ENCODE measurements at places on chromosomes 11 and 22. TPM values are rescaled to one million over a fixed set of nuclear protein-coding genes. Genes with fewer than 3 reads are reported as not detected.
A peak's percentile ranks its signal among the peaks of the same experiment; 100 is the strongest.

KRTAP5-7 gene
- total RNA-seq = not detected

- DNase-seq = no peak
Measured at GRCh38 chr11:100550912-100551632, 136.0 kb upstream of the ARHGAP42 start.

DNA sequence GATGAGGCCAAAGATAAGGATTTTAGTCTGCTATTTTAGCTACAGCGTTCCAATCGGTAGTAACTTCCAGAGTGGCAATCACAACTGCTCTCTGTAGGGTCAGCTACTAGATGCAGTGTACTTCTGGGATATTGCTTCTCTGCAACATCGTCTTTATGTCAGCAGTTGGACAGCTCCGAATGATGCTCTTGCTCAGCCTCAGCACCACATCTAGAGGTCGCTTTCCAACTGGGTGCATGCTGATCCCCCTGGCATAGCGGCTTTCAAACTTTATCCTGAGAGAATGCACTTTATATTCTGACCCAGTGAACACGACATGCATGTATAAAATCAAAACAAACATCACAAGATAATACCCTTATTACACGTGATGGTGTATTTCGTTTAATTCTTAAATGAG, 219.6 kb downstream of the C11orf87 start:
- DNase-seq = peak; percentile 58

RELT gene
- 11.7 TPM for total RNA-seq

DNA sequence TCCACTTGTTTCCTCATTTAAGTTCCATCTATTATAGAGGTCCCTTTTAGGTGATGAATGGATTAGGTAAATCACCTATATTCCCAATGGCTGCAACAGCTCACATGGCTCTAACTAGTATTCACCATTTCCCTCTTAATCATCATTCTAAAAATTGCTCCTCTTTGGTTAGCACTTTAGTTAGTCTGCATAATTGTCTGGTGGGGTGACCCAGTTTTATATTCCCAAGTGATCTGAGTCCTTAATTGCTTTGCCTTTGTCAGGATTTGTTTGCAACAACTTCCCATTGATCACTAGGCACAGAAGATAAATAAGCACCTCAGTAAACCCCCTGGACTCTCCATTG, 395.2 kb downstream of the RAB38 start:
- no peak for DNase-seq

Data from Caco-2 (cell line).